CD4-positive, CD25-positive, alpha-beta regulatory T cell (primary cell): ENCODE measurements at places on chromosomes 11 and 22. TPM values are rescaled to one million over a fixed set of nuclear protein-coding genes. Genes with fewer than 3 reads are reported as not detected.

OR4A16 gene
- not detected for polyA plus RNA-seq

OR52A1 gene
- not detected for polyA plus RNA-seq

CEP126 gene
- 0.42 TPM for polyA plus RNA-seq

PNPLA5 gene
- not detected for polyA plus RNA-seq

C11orf97 gene
- polyA plus RNA-seq, result not detected

DTX4 gene
- polyA plus RNA-seq, result 0.11 TPM

RIMBP3B gene
- polyA plus RNA-seq, result 0.63 TPM

MOGAT2 gene
- polyA plus RNA-seq, result not detected

CPT1B gene
- polyA plus RNA-seq, result 0.76 TPM

MS4A6E gene
- not detected for polyA plus RNA-seq
